Stimulated activated CD4-positive, alpha-beta T cell treated with anti-CD3 and anti-CD28 coated beads, Interleukin-4, amount 100 ng/mL, for 24 hours (primary cell): ENCODE measurements at places on chromosomes 7 and 10.

DNA sequence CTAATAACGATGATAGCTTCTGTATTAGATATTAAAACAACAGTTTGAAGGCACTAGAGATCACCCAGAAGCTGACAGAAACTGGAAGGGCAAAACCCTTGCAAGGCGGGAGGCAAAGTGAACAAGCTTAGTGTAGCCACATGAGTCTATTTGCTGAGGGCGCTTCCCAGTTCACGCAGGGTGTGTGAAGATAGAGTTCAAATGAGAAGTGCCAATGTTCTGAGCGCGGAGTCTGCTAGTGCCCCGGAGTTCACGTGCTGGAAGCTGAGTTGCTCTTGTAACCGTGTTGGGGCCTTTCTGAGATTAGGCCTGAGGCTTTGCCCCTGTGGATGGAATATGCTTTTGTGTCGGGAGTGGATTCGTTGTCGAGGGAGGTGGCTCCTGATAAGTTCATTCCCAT, 16.6 kb upstream of the GTPBP4 start:
- DNase-seq, result no peak

DNA sequence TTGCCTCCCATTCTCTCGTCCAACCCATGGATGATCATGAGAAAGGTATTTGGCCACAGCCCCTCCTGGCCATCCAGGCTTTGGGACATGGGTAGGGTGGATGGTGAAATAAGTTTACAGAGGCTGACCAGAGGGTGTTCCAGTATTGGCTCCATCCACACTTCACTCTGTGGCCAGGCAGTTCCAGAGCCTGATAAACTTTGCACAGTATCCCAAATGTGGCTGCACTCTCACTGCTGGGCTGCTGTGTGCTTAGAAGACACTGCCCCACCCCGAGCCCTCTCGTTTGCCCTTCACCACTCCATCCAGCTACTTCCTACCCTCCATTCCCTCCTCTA, 72.0 kb upstream of the ZMIZ1 start:
- no peak for DNase-seq

DNA sequence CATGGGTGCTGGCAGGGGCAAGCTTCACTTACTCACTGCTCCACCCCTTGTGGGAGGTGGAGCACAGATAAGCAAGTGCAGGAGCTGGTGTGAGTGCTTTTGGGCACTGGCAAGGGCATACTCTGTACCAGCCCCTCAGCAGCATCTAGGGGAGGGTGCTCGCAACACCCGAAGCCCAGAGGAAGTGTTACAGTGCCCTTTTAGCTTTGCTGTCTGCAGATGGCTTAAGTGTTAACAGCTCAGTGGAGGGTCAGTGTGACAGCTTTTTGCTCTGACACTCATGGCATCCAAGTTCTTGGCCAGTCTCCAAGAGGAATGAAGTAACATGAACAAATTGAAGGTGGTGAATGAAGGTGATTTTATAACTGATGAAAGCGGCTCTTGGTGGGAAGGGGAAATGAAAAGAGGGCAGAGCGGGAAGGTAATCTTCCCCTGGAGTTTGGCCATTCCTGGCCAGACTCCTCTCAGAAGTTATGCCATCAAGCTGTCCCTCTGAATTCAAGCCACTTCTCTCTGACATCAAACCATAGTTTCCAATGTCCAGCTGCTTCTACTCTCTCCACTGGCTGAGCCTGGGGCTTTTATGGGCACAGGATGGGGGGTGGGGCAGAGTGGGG, 862.5 kb downstream of the KCNMA1 start:
- DNase-seq, result no peak

- DNase-seq, result no peak
Measured at GRCh38 chr10:14671386-14671831, 103.3 kb downstream of the FAM107B start.

GRCh38 chr10:75977139-75977538, 545.7 kb downstream of the LRMDA start:
- DNase-seq, result no peak

DNA sequence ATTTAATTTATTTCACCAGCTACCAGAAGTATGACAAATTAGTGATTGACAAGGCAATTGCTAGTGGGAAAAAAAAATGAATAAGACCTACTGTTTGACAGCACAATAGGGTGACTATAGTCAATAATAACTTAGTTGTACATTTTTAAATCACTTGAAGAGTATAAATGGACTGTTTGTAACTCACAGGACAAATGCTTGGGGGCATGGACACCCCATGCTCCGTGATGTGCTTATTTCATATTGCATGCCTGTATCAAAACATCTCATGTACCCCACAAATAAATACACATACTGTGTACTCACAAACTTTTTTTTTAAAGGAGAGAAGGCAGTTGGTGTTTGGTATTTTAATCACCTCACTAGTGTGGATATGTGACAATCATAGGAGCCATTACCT, 181.1 kb downstream of the CACNB2 start:
- no peak for DNase-seq

DNA sequence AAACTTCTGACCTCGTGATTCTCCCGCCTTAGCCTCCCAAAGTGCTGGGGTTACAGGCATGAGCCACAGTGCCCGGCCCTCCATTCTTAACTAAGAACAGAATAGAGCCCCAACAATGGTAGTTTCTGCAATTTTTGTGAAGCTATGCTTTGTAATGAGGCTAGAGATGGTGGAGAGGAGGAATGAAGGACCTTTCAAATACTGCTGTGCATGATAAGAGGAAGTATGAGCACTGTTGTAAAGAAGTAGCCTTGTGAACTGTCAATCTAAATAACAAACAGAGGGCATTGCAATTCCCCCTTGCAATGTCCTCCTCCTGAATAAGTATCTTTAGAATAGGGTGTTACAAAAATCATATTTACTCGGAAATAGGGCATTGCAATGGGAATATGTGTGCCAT, 70.2 kb downstream of the EVX1 start:
- DNase-seq, result no peak

- no peak for DNase-seq
Measured at GRCh38 chr7:29859524-29860185, 53.3 kb downstream of the WIPF3 start.
